ENCODE measurements at places on chromosomes 1 and 21.

- DNase-seq: no peak
These were observed at the start of gene DMBX1 for GRCh38 chr1:46489638-46490405. DMBX1 (plus strand) TSS chr1:46489836; CDS start chr1:46507011, 17,175 bp downstream.

DNA sequence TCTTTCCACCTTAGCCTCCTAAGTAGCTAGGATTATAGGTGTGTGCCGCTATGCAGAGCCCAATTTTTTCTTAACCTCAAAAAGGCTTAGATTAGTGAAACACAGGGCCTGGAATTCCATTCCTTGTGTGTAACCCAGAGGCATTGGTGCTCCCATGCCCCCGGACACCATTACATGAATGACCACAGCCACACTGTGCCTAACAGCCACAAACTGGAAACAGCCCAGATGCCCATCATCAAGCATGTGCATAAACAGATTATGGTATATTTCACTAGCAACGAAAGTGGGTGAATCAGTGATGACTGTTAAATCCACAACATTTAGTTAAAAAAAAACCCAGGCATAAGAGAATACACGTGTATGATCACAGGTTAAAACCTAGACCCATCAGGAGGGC, 24.4 kb downstream of the ADAM30 start:
- no peak for DNase-seq

DNA sequence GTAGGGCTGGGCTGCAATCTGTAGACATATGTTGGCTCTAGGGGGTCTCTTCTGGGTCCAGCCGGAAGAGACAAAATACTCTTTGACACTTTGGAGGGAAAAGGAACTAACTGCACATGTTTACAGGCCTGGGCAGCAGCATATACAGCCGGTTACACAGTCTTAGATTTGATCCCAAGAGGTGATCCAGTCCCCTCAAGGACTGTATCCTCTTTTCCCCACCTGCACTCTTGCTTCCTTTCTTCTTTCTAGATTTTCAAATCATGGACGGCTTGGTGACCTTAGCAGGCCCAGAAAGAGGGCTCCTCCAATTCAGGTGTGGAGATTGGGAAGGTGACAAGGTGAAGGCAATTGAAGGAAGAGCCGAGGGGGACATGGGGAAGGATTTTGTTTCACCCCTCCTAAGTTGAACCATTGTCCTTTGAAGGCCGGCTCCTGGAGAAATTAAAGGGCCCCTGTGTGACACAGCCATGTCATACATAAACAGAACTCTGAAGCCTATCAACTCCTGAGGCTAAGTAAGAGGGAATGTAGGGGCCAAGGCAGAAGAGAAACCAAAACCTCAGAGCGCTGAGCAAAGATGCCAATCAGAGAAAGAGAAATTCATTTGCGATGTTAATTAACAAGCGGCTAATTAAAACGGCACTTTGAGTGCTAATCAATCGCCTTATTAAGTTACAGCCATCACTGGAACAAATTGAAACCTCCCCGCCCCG, 5.9 kb upstream of the BARHL2 start:
- DNase-seq: no peak

GRCh38 chr1:8247811-8248436, 70.0 kb upstream of the SLC45A1 start:
- no peak for DNase-seq

DNA sequence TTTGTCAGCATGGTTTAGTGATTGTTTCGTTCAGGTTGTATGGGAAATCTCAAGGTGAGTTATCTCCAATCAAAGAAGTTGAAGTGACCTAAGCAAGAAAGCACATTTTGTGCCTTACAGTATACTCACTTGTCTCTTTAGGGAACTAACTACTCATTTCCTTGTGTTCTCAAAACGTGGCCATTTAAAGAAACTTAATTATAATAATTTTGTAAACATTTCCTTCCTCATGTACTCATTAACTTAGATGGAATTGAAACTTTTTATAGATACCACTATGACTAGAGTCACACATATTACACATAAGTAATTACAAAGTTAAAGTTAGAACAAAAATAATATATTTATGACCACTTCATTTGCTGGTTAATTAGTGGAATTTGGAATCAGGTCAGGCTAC, 552.6 kb downstream of the MRPL39 start:
- DNase-seq: no peak

DNA sequence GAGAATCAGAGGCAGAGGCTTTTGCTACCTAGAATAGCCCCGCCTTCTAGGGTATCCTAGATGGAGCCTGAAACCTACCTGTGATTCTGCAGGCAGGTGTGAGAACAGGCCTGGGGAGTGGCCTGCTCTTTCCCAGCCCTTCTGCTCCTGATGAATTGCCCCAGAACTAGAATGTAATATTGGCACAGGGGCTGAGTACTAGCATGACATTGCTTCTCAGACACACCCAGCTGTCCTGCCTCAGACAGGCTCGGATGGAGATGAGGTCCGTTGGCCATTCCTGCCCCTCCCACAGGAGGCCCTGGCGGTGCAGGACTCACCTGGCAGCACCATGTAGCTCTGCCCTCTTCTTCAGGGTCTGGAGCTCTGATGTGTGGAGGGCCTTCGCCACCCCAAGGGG, 237.6 kb downstream of the GRIK3 start:
- DNase-seq: no peak

DNA sequence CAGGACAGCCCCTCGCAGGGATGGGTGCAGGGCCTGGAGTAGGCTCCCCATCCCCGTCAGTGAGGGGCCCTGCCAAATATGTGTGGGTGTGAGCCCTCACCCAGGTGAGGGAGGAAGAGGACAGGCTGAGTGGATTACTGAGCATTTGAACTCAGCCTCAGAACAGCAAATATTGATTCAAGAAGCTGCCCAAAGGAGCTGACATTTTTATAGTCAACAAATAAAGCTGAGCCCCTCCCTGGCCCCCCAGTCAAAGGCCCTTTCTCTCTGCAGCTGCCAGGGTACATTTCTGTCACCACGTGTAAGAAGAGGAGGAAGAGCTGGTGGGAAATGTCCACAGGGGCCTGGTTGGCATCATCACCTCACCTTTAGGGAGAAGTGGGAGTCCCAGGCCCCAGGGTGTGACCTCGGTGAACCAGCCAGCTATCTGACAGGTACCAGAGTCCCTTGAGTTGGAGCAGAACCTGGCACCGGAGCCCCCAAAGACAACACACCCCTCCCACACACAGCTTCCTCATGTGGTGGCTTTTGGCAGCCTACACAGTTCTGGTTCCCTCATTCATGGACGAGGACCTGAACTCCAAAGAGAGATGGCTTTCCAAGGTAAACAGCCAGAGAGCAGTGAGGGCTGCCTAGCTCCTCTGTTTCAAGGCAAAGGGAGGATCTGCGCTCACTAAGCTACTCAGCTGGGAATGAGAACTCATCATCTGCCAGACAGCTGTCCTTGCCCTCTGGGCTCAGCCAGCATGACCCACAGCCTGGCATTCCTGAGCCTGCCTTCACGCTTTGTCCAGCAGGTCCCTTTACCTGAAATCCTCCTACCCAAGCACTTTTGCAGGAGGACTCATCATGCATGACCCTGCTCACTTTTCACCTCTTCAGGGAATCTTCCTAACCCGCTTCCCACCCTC, 43.0 kb upstream of the TENT5C start:
- no peak for DNase-seq

- no peak for DNase-seq
These were observed 513.5 kb downstream of the LMO4 start for GRCh38 chr1:87842156-87842555.

- DNase-seq: no peak
These were observed 1.8 kb downstream of the NHLH2 start for GRCh38 chr1:115839029-115839678.

- no peak for DNase-seq
These were observed 12.1 kb upstream of the ADAMTSL4 start for GRCh38 chr1:150536836-150537731.

DNA sequence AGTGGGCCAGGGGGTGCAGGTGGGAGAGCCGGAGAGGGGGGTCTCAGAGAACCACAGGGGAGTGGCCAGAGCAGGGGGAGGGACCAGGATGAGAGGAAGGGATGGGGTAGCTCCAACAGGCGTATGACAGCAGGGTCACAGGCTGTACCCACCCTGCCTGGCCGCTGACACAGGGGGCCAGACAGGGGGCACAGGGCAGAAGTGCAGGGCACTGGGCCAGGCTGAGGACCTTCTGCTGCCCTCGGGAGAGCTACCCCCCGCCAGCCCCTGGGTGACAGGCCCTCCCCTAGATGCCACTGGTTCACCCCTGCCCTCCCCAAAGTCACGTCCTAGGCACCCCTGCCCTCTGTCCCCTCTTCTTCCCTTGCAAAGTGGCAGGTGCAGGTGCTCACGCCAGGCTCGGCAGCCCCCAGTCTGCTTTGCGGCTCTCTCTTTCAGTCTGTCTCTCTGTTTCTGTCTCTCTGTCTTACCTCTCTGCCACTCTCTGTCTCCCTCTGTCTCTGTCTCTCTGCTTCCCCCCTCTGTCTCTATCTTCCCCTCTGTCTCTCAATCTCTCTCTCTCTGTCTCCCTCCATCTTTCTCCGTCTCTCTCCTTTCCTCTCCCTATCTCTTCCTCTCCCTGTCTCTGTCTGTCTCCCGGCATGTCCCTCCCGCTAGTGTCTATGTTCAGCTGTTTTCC, 48.5 kb downstream of the WNT9A start:
- no peak for DNase-seq

GRCh38 chr1:40059338-40059959, 18.9 kb downstream of the CAP1 start:
- no peak for DNase-seq

DNA sequence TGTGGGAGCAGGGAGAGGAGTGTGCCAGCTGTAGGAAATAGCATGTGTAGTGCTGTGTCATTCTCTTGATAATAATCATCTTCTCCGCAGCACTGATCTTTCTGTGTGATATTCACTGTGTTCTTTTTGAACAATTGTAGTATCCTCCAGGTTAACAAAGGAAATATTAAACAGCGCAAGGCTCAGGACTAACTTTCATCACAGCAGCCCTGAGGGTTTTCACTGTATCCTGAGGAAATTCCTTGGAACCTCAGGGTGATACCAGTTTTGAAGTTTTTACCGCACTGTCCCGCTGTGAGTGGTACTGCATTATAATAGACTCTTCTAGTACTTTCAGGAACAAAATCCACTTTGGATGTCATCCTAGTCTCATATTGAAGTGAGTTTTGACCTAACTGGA, 228.4 kb upstream of the COA6 start:
- DNase-seq: no peak

DNA sequence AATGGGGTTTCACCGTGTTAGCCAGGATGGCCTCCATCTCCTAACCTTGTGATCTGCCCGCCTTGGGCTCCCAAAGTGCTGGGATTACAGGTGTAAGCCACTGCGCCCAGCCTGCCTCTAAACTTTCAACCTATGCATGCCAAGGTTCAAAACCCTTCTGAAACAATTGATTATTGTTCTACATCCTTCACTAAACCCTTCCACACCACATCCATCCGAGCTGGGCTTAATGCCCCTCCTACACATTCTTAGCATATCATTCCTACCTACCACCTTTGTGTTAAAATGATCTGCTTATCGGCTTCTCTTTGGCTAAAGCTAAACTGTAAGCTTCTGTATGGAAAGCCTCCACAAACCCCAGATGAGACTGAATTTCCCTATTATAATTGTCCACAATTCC, 40.8 kb upstream of the DOCK7 start:
- DNase-seq: no peak

- no peak for DNase-seq
These were observed 407.9 kb downstream of the ZP4 start for GRCh38 chr1:237482777-237483176.

DNA sequence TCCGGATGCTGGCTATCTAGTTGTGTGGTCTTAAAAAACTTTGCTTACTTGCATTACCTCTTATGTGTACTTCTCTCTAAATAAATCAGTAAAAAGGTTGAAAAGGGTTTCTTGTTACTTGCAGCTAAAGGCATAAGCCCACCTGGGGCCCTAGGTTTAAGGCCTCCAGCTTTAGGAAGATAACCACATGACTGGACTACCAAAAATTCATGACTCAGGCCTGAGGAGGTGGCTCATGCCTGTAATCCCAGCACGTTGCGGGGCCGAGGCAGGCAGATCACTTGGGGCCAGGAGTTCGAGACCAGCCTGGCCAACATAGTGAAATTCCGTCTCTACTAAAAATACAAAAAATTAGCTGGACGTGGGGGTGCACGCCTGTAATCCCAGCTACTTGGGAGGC, 142.9 kb downstream of the APP start:
- DNase-seq: no peak

- DNase-seq: no peak
These were observed 53.3 kb downstream of the AHDC1 start for GRCh38 chr1:27550510-27551169.

DNA sequence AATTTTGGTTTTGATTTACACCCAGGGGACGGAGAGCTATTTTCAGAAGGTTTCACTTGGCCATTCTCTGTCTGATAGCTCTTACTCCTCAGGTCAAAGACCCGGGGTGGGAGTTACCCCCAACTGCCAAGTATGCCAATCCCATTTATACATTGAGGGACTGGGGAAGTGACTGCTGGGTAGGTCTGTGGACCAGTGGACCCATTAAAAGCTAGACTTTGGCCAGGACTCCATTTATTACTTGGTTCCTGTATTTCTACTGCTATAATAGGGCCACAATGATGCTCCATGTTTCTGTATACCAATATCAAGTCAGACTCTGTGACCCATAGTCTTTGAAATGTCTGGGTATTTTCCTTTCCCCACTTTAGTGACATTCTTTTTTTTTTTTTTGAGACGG, 14.6 kb downstream of the ZFYVE9 start:
- no peak for DNase-seq

- no peak for DNase-seq
These were observed 26.5 kb downstream of the CNIH4 start for GRCh38 chr1:224383218-224383617.

GRCh38 chr1:155018617-155019348, 14.8 kb downstream of the DCST2 start:
- no peak for DNase-seq

DNA sequence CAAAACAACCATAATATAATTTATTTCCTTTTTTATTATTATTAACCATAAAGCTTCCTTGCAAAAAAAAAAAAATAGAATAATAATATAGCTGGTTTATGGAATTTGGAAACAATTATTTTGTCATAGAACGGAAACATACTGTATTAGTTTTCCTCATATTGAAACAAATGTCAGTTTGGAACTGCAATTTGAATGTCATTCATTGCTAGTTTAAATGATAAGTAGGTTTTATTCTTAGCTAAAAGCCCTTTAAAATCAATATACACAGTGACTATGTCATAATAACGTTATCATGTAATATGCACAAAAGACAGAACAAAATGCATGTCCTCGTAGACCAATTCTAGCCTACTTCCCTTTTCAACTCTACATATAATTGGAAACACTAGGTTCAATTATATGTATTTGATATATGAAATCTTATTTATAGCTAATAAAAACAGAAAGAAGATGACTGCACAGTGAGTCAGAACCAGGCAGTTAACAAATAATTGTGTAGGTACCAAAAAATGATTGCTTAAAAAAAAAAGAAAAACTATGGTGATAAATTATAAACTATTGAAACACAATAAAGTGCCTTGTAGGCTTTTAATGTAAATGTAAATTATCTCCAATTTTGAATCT, 85.2 kb upstream of the EXO1 start:
- DNase-seq: no peak

DNA sequence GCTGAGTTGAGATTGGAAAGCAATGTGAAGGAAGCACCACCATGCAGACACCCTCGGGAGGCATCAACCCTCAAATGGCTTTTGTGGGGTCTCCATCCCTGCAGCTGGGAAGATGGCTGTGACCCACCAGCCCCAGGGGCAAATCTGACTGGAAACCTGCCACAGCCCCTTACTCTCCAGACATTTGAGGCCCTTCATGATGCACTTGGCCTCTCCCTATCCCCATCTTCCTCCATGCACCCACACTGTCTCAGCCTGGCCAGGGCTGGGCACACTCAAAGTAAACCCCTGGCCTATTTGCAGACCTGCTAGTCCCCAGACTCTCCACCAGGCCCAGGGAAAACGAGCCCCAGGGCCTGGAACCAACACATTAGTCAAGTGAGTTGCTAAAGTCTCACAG, 205.2 kb downstream of the MATN1 start:
- no peak for DNase-seq

Measured in stimulated activated CD8-positive, alpha-beta memory T cell treated with anti-CD3 and anti-CD28 coated beads, Interleukin-7, amount 100 ng/mL, for 24 hours (primary cell).